Cardiac septum (tissue), 1 donor: ENCODE measurements at places on chromosomes 2 and 18.

DNA sequence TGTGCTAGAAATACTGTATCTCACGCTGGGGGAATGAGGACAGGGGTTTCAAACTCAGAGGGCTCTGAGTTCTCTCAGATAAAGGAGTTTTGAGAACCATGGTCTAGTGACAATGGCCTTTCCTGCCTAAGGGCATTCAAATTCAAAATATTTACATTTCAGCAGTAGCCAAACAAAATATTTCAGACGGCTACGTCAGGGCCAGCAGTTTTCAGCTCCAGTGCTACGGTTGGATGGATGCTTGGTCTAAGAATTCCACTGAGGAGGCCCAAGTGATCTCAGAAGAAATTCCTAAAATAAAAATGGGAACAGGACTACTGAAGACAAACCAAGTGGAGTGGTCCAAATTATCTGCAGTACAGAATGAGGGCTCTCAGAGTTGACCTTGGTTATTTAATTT lies 41.1 kb upstream of the SCG2 start:
- DNase-seq: no peak

- no peak for DNase-seq
These were observed 86.7 kb downstream of the FTCDNL1 start for GRCh38 chr2:199764273-199764800.

- no peak for DNase-seq
These were observed 107.7 kb downstream of the UGGT1 start for GRCh38 chr2:128198656-128199055.

DNA sequence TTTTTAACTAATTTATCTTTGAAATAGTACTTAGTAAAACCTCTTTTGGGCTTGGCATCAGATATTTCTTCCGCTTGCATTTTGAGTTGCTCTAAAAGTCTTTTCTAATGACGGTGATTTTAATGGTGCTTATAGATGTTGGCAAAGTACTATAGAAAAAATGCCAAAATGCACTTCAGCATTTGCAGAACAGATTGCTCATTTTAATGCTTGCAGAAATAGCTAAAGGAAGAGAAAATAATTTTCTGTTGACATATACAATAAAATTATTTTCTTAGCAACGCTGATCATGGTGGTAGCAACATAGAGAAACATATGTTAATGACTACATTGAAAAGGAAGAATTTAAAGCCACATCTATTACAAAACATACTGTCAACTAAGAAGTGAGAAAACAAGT lies 170.7 kb downstream of the STK39 start:
- no peak for DNase-seq

DNA sequence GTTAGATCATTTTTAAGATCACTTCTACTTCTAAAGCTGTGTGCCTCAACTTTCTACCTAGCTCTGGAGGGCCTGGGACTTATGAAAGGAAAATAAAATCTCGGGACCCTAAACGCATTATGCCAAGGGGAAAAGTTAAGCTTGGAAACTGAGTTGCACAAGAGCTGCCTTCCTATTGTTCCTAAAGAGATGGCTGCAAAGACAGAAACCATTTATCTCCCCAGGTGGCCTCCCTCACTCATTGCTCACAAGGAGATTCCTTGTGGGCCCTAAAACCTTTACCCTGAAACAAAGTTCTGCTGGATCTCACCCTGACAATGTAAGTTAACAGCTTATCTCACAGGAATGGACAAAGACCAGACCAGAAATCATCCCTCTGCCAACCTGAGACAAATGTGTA lies 26.8 kb downstream of the TUBB6 start:
- DNase-seq: no peak

GRCh38 chr2:22020091-22020742 lies 896.4 kb downstream of the TDRD15 start:
- DNase-seq: no peak

DNA sequence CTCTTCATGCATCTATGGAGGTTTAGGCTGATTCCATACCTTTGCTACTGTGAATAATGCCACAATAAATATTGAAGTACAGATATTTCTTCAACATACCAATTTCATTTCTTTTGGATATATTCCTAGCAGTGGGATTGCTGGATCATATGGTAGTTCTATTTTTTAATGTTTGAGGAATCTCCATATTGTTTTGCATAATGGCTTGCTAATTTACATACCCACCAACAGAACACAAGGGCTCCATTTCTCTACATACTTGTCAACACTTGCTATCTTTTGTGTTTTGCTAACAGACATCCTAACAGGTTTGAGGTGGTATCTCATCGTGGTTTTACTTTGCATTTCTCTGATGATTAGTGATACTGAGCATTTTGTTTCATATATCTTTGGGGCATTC lies 253.2 kb downstream of the ZNF804A start:
- no peak for DNase-seq

DNA sequence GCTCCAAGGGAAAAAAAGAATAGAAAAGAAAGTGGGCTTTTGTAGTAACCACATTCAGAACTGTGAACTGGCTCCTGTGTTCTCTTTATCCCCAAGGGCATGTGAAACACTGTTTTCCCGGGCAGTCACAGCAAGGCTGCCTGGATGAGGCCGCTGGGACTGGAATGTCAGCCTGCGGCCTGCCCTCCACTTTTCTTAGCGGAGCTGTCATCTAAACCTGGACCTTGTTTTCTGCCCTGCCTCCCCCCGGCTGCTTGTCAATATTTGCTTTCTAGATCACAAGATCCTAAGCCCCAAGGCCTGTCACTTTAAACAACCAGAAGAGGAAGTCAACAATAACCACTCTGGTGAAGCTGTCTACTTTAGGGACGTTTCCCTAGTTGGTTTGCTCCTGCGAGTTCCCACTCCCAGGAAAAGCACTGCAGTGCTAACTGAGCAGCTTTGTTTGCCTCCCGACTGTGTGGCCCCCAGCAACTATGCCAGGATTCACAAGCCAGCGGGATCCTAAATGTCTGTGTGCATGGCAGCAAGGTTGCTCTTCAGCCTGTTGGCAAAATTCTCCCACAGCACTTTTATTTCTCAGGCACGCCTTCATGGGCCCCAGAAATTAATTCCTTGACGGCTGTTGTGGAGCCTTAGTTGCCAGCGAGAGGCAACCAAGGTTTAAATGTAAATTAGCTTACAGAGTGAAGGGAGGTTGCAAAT lies 30.6 kb downstream of the SOWAHC start:
- no peak for DNase-seq
